NCI-H526 (cell line): ENCODE measurements at places on chromosomes 13 and 19.

DNA sequence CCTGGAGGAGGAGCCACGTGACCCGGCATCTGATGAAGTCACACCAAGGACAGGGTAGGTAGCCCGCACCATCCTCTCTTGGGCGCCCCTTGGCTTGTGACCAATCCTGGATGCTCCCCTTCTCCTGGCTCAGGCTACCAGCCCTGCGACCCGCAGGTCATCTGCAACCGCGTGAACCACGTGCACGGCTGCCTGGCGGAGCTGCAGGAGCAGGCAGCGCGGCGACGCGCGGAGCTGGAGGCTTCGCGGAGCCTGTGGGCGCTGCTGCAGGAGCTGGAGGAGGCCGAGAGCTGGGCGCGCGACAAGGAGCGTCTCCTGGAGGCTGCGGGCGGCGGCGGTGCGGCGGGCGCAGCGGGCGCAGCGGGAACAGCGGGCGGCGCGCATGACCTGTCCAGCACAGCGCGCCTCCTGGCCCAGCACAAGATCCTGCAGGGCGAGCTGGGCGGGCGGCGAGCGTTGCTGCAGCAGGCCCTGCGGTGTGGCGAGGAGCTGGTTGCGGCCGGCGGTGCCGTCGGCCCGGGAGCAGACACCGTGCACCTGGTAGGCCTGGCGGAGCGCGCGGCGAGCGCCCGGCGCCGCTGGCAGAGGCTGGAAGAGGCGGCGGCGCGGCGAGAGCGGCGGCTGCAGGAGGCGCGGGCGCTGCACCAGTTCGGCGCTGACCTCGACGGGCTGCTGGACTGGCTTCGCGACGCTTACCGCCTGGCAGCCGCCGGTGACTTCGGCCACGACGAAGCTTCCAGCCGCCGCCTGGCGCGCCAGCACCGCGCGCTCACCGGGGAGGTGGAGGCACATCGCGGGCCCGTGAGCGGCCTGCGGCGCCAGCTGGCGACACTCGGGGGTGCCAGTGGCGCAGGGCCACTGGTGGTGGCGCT, 45.9 kb downstream of the SPTBN4 start:
- no peak for DNase-seq

- DNase-seq: no peak
Observed at GRCh38 chr13:80458543-80458942, 117.6 kb upstream of the SPRY2 start.

GRCh38 chr19:5955636-5955935, 22.4 kb downstream of the RANBP3 start:
- no peak for DNase-seq

- no peak for DNase-seq
Observed at GRCh38 chr19:10295305-10295846, 5.6 kb downstream of the ICAM5 start.

DNA sequence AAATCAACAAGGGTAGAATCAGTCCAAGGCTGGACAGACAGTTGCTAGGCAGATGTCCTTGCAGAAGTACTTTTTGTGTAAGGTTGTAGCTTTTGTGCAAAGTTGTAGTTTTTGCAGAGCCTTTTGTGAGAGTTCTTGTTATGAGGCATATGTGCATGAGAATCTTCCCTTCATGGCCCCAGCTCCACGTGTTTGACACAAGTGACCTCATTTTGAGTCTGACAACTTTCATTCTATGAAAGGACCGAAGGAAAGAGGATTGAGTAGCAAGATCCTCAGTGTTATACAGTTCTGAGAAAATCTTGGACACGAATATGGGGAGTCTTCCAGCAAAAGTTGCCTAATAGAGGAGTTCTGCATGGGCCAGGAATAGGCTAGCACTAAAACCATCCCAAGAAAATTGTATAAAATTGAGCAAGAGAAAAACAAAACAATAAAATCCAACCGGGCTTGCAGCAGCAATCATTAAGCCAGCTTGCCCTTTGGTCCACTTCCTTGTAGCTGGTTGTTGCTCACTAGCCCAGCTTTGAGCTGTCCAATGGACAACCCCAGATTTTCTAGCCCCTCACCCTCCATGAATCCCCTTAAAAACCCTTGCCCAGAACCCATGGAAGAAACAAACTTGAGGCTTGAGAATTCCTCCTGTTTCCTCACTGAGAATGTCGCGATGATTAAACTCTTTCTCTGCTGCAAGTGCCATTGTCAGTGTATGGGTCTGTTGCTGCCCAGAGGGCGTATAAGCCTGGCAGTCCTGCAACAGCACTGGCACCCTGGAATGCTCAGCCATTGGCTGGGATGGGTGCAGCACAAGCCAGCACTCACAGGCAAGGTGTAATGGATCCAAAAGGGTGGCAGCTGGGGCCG, 6.5 kb downstream of the EPSTI1 start:
- no peak for DNase-seq
